Left ventricle myocardium inferior (tissue), 1 donor: ENCODE measurements at places on chromosomes 6 and 20. TPM values are rescaled to one million over a fixed set of nuclear protein-coding genes. Genes with fewer than 3 reads are reported as not detected.
A peak's percentile ranks its signal among the peaks of the same experiment; 100 is the strongest.

GRCh38 chr6:31660381-31661261 is at the start of gene C6orf47:
Gene C6orf47, minus strand, starts transcription at chr6:31660778. Its CDS starts 831 bp downstream, at chr6:31659947.
- peak within 1 kb of the TSS; percentile 90 for H3K4me3 ChIP-seq
- H3K36me3 ChIP-seq: peaks cover 37% of the 10 kb centered on the region
- peaks cover 82% of the 10 kb centered on the region for H3K4me1 ChIP-seq
- DNase-seq: peak; percentile 90

DNA sequence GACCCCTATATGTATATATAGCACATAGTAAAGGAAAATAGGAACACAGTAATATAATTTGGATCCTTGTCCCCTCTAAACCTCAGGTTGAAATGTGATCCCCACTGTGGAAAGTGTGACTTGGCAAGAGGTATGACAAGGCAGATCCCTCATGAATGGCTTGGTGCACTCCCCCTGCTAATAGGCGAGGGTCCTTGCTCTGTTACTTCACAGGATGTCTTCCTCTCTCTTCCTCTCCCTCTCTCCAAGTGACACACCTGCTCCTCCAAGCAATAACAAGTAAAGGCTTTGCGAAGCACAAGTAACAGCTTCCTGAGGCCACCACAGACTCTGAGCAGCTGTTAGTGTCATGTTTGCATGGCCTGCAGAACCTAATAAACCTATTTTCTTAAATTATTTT is 16.4 kb downstream of the ROMO1 start:
- H3K4me3 ChIP-seq: no peak overlapping the region
- H3K27me3 ChIP-seq: no peaks in the 10 kb centered on the region
- peaks cover 61% of the 10 kb centered on the region for H3K4me1 ChIP-seq
- H3K27ac ChIP-seq: no peak overlapping the region
- no peak for DNase-seq

GRCh38 chr20:20210327-20210726 is 157.6 kb upstream of the INSM1 start:
- H3K4me3 ChIP-seq: no peak overlapping the region
- peak overlapping the region; percentile 87 for H3K27ac ChIP-seq
- H3K4me1 ChIP-seq: peaks cover 66% of the 10 kb centered on the region
- peaks cover 7% of the 10 kb centered on the region for H3K27me3 ChIP-seq
- no peaks in the 10 kb centered on the region for H3K36me3 ChIP-seq
- DNase-seq: no peak

GRCh38 chr20:33635341-33635740 is 26.8 kb upstream of the C20orf144 start:
- no peak overlapping the region for H3K27ac ChIP-seq
- no peaks in the 10 kb centered on the region for H3K4me1 ChIP-seq
- H3K36me3 ChIP-seq: peaks cover 74% of the 10 kb centered on the region
- no peaks in the 10 kb centered on the region for H3K27me3 ChIP-seq
- no peak for DNase-seq
- H3K4me3 ChIP-seq: no peak overlapping the region

DNA sequence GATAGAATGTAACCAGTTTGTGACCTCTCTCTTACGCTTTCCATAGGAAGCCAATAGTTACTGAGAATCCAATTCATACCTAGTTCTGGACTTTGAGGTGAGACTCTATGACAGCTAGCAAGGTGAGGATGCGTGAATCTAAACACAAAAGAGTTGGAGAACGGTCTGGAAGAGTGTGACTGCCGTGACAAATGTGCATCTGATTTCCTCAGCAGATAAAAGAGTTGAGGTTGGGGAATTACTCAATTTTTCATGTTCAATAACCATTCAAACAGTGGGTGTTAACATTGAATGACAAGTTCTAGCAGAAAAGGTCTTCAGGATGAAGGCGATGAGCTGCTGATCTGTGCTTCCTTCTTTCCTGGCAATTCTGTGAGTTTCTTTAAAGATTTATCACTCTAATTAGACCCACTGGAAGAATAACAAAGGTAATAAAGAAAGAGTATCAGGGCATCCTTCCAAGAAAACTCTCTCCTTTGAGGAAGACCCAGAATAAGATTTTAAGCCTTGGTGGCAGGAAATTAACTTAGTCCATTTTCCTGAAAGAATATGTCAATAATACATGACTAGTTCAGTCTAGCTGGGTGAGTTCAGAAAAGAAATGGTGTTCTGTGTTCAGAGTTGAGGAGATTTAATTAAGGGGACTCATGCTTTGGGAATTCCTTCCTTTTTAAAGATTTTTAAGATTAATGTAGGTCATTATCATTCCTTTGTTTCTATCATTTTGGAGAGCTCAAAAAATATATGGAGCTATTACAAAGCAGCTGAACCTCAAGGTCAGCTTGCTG is 24.5 kb downstream of the KIF3B start:
- no peaks in the 10 kb centered on the region for H3K27me3 ChIP-seq
- no peak overlapping the region for H3K4me3 ChIP-seq
- H3K4me1 ChIP-seq: peaks cover 14% of the 10 kb centered on the region
- no peaks in the 10 kb centered on the region for H3K36me3 ChIP-seq
- H3K27ac ChIP-seq: no peak overlapping the region

GRCh38 chr20:62133051-62133845 is 9.9 kb downstream of the PSMA7 start:
- peak; percentile 48 for DNase-seq
- peak overlapping the region; percentile 88 for H3K27ac ChIP-seq
- peaks cover 82% of the 10 kb centered on the region for H3K4me1 ChIP-seq
- H3K4me3 ChIP-seq: peak overlapping the region; percentile 35
- H3K27me3 ChIP-seq: no peaks in the 10 kb centered on the region

GRCh38 chr20:40154514-40154913 is 534.5 kb downstream of the MAFB start:
- peaks cover 4% of the 10 kb centered on the region for H3K27me3 ChIP-seq
- H3K27ac ChIP-seq: no peak overlapping the region
- DNase-seq: no peak
- H3K4me3 ChIP-seq: no peak overlapping the region
- H3K4me1 ChIP-seq: no peaks in the 10 kb centered on the region

GRCh38 chr6:63844287-63844686 is 208.7 kb downstream of the PHF3 start:
- no peak overlapping the region for H3K27ac ChIP-seq
- DNase-seq: no peak
- no peaks in the 10 kb centered on the region for H3K36me3 ChIP-seq
- H3K4me1 ChIP-seq: no peaks in the 10 kb centered on the region

- no peaks in the 10 kb centered on the region for H3K27me3 ChIP-seq
- no peak for DNase-seq
- H3K4me3 ChIP-seq: no peak overlapping the region
- peaks cover 15% of the 10 kb centered on the region for H3K36me3 ChIP-seq
- H3K27ac ChIP-seq: no peak overlapping the region
These were observed 42.8 kb downstream of the MMS22L start for GRCh38 chr6:97240222-97240621.

DNA sequence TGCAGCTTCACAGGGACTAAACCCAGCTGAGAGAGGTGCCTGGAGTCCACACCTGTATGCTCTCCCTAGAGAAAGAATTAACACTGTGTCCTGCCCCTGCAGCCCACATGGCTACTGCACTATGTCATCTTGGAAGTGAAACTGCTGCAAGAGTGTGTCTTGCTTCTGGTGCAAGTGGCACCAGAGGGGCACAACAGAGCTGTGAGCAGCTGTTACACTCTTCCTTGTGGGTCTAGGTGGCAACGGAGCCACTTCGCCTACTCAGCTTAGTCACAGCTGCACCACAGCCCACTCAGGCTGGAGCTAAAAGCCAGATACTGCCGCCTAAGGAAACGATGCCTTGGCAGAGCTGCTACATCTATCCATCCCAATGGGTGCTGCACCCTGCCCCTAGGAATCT is 391.4 kb downstream of the COL12A1 start:
- H3K27ac ChIP-seq: no peak overlapping the region
- H3K4me3 ChIP-seq: no peak overlapping the region
- no peak for DNase-seq
- no peaks in the 10 kb centered on the region for H3K36me3 ChIP-seq
- no peaks in the 10 kb centered on the region for H3K27me3 ChIP-seq

- no peak overlapping the region for H3K4me3 ChIP-seq
- no peaks in the 10 kb centered on the region for H3K36me3 ChIP-seq
- no peaks in the 10 kb centered on the region for H3K4me1 ChIP-seq
- no peak for DNase-seq
These were observed 24.5 kb upstream of the MAFB start for GRCh38 chr20:40713508-40713907.

GRCh38 chr6:111411978-111412566 is 70.9 kb downstream of the REV3L start:
- H3K36me3 ChIP-seq: peaks cover 33% of the 10 kb centered on the region
- no peak overlapping the region for H3K27ac ChIP-seq
- H3K27me3 ChIP-seq: no peaks in the 10 kb centered on the region
- H3K4me3 ChIP-seq: no peak overlapping the region

DNA sequence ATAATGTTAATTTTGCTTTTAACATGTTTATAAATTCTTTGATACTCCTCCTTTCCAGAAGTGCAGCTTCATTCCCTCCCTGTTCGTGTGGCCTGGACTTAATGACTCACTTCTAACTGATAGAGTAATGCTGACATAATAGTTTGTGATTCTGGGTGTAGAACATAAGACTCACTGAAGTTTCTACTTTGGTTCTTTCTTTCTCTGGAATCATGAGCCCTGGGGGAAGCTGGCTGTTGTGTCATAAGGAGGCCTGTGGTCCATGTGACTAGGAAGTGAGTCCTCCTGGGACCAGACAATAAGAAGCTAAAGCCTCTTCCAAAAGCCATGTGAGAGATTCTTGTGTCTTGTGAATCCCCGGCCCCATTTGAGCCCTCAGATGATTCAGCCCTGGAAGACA is 30.5 kb upstream of the HLA-G start:
- no peak overlapping the region for H3K4me3 ChIP-seq
- peaks cover 81% of the 10 kb centered on the region for H3K27me3 ChIP-seq

GRCh38 chr6:153140299-153140698 is 9.2 kb upstream of the RGS17 start:
- H3K4me3 ChIP-seq: no peak overlapping the region
- DNase-seq: no peak
- no peaks in the 10 kb centered on the region for H3K4me1 ChIP-seq
- no peak overlapping the region for H3K27ac ChIP-seq

DNA sequence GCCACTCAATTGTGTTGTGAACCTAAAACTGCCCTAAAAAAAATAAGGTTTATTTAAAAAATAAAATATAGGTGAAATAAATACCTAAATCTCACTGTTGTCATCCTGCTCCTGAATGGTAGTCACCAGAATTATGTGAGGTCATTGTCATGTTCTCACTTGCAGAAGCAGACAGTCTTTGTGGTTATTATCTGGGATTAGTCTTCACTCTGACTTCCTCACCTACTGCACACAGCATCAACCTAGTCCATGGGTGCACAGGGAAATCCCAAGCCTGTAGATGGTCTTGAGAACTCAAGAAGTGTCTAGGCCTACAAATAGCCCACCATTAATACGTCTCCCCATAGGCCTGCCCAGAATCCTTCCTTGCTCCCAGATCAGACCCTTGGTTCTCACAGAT is 97.0 kb downstream of the FOXF2 start:
- no peaks in the 10 kb centered on the region for H3K36me3 ChIP-seq
- no peak overlapping the region for H3K4me3 ChIP-seq

- DNase-seq: no peak
- H3K27me3 ChIP-seq: no peaks in the 10 kb centered on the region
- H3K36me3 ChIP-seq: no peaks in the 10 kb centered on the region
- no peak overlapping the region for H3K4me3 ChIP-seq
- H3K27ac ChIP-seq: no peak overlapping the region
These were observed 642.5 kb upstream of the MMS22L start for GRCh38 chr6:97925504-97925903.

The MDFI gene
- 0.77 TPM for total RNA-seq

The ID1 gene
- 91.5 TPM for total RNA-seq

The SIRPD gene
- not detected for total RNA-seq
